CD4-positive, CD25-positive, alpha-beta regulatory T cell (primary cell): ENCODE measurements at places on chromosomes 12 and 14. TPM values are rescaled to one million over a fixed set of nuclear protein-coding genes. Genes with fewer than 3 reads are reported as not detected.

- no peak overlapping the region for H3K27ac ChIP-seq
- no peaks in the 10 kb centered on the region for H3K27me3 ChIP-seq
- H3K36me3 ChIP-seq = peaks cover 20% of the 10 kb centered on the region
- DNase-seq = no peak
Measured at GRCh38 chr14:76007852-76008251, 22.3 kb downstream of the IFT43 start.

GRCh38 chr12:75815756-75816155, 215.8 kb downstream of the PHLDA1 start:
- no peaks in the 10 kb centered on the region for H3K36me3 ChIP-seq
- no peak overlapping the region for H3K4me3 ChIP-seq
- no peaks in the 10 kb centered on the region for H3K27me3 ChIP-seq
- H3K27ac ChIP-seq = peak overlapping the region; percentile 81
- no peak for DNase-seq

TMPRSS12 gene
- not detected for total RNA-seq

GRCh38 chr14:99574099-99574880, 29.7 kb downstream of the CCDC85C start:
- no peak overlapping the region for H3K27ac ChIP-seq
- no peak for DNase-seq
- H3K27me3 ChIP-seq = no peaks in the 10 kb centered on the region
- H3K36me3 ChIP-seq = no peaks in the 10 kb centered on the region
- no peaks in the 10 kb centered on the region for H3K4me1 ChIP-seq
- no peak overlapping the region for H3K4me3 ChIP-seq

GRCh38 chr14:71348394-71348793, 441.1 kb downstream of the PCNX1 start:
- H3K27ac ChIP-seq = no peak overlapping the region
- H3K36me3 ChIP-seq = peaks cover 6% of the 10 kb centered on the region
- H3K27me3 ChIP-seq = no peaks in the 10 kb centered on the region

- no peaks in the 10 kb centered on the region for H3K36me3 ChIP-seq
- H3K4me3 ChIP-seq = no peak overlapping the region
- H3K27me3 ChIP-seq = peaks cover 16% of the 10 kb centered on the region
- no peak for DNase-seq
- H3K4me1 ChIP-seq = peaks cover 15% of the 10 kb centered on the region
Measured at GRCh38 chr14:38253676-38254075, 2.2 kb downstream of the CLEC14A start.

DNA sequence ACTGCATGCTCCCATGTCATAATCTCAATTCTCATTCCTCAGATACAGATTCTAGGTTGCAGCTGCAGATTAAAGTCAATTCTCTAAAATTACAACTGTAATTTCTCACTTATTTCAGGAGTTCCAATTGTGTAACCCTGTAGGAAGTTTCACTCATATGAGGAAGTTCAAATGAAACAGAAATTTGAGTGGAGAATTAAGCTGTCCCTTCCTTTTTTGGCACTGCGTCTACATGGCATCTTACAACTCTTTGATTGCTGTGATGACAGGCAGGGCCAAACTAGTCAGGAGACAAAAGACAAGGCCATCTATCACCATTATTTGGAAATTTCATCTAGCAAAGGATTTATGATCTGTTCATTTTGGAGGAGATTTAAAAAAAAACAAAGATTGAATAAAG, 13.3 kb upstream of the GRIP1 start:
- no peak overlapping the region for H3K4me3 ChIP-seq
- no peak overlapping the region for H3K27ac ChIP-seq
- H3K36me3 ChIP-seq = no peaks in the 10 kb centered on the region
- no peaks in the 10 kb centered on the region for H3K4me1 ChIP-seq
- H3K27me3 ChIP-seq = no peaks in the 10 kb centered on the region
- DNase-seq = no peak

DNA sequence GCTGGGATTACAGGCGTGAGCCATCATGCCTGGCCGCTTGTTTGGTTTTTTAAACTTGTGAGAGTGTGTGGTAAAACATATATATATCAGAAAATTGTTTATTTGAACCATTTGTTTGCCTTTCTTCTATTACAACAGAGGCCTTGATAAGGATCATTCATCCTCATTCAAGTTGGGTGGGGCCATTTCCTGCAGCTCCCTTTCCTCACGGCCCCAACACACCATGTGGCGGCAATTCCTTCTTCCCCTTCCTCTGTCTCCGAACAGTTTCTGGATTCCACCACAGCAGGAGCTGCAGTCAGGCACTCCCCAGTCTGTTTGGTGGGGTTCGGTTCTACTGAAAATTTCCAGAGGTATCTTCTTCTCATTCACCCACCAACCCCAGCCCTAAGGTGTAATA, 42.0 kb upstream of the RASSF3 start:
- no peak for DNase-seq
- H3K36me3 ChIP-seq = no peaks in the 10 kb centered on the region
- no peak overlapping the region for H3K27ac ChIP-seq
- H3K4me1 ChIP-seq = peaks cover 3% of the 10 kb centered on the region
- H3K27me3 ChIP-seq = no peaks in the 10 kb centered on the region

DNA sequence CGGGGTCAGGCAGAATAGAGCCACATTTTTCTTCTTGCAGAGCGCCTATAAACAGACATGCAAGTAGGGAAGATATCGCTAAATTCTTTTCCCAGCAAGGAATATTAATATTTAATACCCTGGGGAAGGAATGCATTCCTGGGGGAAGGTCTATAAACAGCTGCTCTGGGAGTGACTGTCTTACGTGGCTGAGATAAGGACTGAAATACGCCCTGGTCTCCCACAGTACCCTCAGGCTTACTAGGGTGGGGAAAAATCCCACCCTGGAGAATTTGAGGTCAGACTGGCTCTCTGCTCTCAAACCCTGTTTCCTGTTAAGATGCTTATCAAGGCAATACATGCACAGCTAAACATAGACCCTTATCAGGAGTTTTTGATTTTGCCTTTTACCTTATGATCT, 262.3 kb downstream of the CEP128 start:
- H3K4me1 ChIP-seq = no peaks in the 10 kb centered on the region
- H3K36me3 ChIP-seq = peaks cover 8% of the 10 kb centered on the region
- H3K27me3 ChIP-seq = no peaks in the 10 kb centered on the region
- H3K27ac ChIP-seq = no peak overlapping the region
- no peak overlapping the region for H3K4me3 ChIP-seq

DNA sequence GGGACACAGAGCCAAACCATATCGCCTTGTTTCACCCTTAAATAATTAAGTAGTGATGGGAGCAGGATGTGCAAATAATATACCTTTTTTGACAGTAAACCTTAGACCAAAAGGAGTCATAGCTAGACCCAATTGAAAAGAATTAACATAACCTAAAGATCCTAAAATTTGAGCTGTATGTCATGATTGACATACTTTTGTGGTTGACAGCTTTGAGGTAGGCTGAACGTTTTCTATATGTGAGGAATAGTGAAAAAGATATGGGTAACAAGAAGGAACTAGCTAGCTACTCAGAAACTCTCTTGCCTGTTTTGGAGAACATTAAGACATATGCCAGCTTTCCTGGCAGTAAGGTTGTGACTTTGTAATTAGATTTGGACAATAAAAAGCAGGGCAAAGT, 320.6 kb downstream of the KCNC2 start:
- H3K4me1 ChIP-seq = no peaks in the 10 kb centered on the region
- DNase-seq = no peak
- H3K27me3 ChIP-seq = no peaks in the 10 kb centered on the region
- no peaks in the 10 kb centered on the region for H3K36me3 ChIP-seq
- no peak overlapping the region for H3K4me3 ChIP-seq

- H3K27me3 ChIP-seq = no peaks in the 10 kb centered on the region
- no peak for DNase-seq
- peak overlapping the region; percentile 91 for H3K27ac ChIP-seq
- H3K4me3 ChIP-seq = peak overlapping the region; percentile 85
- peaks cover 40% of the 10 kb centered on the region for H3K4me1 ChIP-seq
Measured at GRCh38 chr12:53320352-53321195, 836 bp downstream of the AAAS start.

- no peaks in the 10 kb centered on the region for H3K27me3 ChIP-seq
- no peak for DNase-seq
- H3K4me3 ChIP-seq = no peak overlapping the region
- no peak overlapping the region for H3K27ac ChIP-seq
- peaks cover 20% of the 10 kb centered on the region for H3K4me1 ChIP-seq
- no peaks in the 10 kb centered on the region for H3K36me3 ChIP-seq
Measured at GRCh38 chr14:45254771-45255170, 1.8 kb upstream of the MIS18BP1 start.

DNA sequence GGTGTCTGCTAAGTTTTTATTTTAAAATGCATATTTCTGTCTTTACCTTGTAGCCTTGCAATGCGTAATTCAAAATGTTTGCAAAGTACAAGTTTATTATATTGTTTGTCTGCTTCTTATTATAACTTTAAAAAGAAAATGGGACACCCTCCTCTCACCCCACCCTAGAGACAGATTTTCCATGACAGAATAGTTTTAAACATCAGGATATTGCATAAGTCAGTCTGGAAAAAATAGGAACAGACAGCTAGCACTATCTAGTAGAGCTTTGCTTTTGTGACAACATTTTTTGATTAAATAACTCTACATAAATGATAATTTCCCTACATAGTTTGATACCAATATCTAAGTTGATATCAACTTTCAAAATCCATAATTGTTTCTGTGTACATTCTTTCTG, 71.3 kb downstream of the PDE3A start:
- no peaks in the 10 kb centered on the region for H3K4me1 ChIP-seq
- no peak overlapping the region for H3K27ac ChIP-seq
- H3K27me3 ChIP-seq = no peaks in the 10 kb centered on the region
- DNase-seq = no peak
- no peaks in the 10 kb centered on the region for H3K36me3 ChIP-seq
- no peak overlapping the region for H3K4me3 ChIP-seq

ALG10B gene
- total RNA-seq = 5.3 TPM

ARHGAP9 gene
- 403 TPM for total RNA-seq

C14orf39 gene
- total RNA-seq = not detected

- H3K36me3 ChIP-seq = no peaks in the 10 kb centered on the region
- H3K4me3 ChIP-seq = no peak overlapping the region
- H3K4me1 ChIP-seq = no peaks in the 10 kb centered on the region
- H3K27me3 ChIP-seq = peaks cover 3% of the 10 kb centered on the region
- DNase-seq = no peak
Measured at GRCh38 chr12:40215982-40216381, 8.8 kb upstream of the LRRK2 start.
